ENCODE measurements at places on chromosomes 4 and X.

DNA sequence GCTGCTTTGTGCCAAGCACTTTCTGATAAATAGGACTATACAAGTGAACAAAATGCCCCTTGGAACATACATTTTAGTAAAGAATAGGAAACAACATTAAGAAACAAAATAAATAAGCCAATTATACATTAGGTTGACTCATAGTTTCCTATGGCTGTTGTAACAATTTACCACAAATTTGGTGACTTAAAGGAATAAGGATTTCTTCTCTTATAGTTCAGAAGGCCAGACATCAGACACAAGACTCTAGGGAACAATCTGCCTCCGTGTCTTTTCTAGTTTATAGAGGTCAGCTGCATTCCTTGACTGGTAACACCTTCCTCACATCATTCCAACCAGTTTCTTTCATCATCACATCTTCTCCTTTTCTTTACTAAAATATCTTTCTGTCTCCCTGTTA lies 235.9 kb upstream of the PCDH18 start:
- no peak for DNase-seq

GRCh38 chr4:163913571-163913970 lies 419.1 kb downstream of the TMA16 start:
- DNase-seq, result no peak

- no peak for DNase-seq
Observed at GRCh38 chr4:84455697-84456096, 43.4 kb downstream of the NKX6-1 start.

DNA sequence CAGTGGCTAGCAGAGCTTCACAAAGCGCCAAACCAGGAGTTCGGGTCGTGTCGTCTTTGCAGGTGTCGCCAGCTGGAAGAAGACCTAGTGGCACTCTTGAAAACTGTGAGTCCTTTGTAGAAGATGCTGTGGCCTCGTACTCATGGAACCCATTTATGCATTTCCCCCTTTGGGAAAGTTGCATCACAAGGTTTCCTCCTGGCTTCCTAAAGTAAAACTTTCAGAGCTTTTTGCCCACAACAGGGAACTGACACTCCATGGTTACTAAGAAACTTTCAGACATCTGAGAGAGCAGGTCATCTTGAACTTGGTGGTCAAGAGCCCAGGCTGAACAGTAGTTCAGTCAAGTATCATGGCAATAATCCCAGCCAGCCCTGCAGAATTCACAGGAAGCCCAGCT lies 15.9 kb upstream of the NOCT start:
- peak; percentile 31 for DNase-seq

DNA sequence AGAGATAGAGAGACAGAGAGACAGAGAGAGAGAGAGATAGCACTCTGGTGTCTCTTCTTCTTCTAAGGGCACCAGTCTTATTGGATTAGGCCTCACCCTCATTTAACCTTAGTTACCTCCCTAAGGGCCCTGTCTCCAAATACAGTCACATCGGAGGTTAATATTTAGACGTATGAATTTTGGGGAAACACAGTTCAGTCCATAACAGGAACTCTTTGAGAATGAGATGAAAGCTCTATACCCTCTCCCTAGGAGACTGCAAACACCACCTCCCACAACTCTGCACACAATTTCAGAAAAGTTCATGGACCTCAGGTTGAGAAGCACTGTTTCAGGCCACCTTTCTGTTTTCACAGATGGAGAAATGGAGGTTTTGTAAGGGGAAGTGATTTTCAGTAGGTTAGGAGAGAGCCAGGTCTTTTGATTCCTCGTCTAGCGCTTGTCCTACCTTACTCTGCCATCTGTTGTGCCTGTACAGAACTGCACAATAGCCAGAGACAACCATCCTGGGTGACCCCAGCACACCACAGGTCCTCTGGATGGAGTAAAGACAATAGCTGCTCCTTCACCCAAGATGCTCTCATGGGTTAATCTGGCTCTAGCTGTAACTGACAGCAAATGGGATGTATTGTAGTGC lies 16.9 kb upstream of the LOC101059915 start:
- no peak for DNase-seq

GRCh38 chr4:54107951-54108748 lies 8.2 kb downstream of the GSX2 start:
- peak; percentile 39 for DNase-seq

GRCh38 chr4:48366611-48367010 lies 25.3 kb downstream of the SLAIN2 start:
- no peak for DNase-seq

- no peak for DNase-seq
Observed at GRCh38 chr4:82712561-82712960, 86.0 kb downstream of the SCD5 start.

DNA sequence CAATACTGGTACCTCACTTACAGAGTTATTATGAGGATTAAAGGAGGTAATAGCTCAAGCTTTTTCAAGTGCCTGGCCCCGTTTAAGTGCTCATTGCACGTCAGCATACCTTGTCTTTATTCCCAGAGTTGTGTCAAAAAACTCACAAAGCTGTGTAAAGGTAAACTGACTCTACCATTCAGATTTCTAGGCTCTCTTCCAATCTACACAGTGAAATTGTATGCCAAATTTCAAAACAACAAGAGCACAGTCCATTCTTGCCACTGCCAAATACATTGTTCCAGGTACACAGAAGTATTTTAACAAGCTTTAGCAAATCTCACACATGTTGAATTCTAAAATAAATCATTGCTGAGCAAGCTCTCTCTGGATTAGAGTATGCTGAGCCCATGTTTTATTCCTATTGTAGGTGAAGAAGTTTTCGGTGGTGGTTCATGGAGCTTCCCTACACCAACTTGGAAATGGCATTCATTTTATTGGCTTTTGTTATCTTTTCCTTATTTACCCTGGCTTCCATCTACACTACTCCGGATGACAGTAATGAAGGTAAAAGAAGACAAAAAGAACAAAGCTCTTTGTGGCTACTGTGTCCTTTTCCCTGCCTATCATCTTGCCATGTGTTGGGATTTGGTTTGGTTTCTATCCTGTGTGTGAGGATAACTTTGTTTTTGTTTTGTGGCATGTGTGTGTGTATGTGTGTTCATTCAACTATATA lies 16.2 kb downstream of the SMIM31 start:
- no peak for DNase-seq

- DNase-seq, result no peak
Observed at GRCh38 chr4:84378356-84378755, 120.7 kb downstream of the NKX6-1 start.

DNA sequence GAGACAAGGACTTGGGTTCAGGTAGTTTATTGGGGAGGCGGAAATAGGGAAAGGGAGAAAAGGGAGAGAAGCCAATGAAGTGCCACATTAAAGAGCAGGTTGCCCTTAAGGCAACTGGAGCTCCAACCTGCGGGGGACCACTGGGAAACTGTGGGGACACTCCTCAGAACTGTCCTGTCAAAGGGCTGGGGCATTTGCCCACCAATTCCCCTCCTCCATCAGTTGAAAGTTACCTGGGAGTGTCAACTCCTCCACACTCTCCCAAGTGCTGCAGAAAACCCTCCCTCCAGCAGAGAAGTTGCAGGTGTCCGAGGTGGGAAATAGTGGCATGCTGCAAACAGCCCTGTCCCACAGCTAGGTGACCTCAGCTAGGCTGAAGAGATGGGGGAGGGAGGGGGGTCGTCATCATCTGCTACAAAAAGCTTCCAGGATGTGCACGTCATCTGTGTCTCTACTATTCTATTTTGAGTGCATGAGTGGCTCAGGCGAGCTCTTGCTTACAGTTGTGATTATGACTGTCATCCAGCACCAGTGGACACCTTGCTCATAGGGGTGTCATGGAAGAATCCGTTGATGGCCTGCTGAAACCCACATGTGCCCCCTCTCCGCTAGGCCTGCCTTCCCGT lies 41.5 kb upstream of the XPNPEP2 start:
- no peak for DNase-seq

DNA sequence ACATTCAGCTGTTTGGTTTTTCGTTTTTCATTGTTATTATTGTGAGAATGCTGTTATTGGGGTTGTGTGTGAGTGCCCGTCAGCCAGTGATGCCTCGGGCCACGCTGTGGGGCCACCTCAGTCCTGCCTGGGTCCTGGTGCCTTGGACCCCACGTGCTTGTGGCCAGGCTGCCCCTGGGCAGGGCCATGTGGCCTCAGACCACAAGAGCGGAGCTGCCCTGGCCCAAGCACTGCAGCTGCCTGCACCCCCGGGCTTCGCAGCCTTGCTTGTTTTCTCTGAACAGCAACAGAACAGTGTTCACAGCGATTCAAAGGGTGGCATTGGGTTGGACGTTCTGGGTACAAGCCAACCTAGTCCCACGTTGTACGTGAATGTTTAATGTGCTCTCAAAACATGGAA lies 56.9 kb downstream of the CPLX1 start:
- DNase-seq, result no peak

- no peak for DNase-seq
Observed at GRCh38 chr4:78553529-78554060, 2.0 kb downstream of the ANXA3 start.

DNA sequence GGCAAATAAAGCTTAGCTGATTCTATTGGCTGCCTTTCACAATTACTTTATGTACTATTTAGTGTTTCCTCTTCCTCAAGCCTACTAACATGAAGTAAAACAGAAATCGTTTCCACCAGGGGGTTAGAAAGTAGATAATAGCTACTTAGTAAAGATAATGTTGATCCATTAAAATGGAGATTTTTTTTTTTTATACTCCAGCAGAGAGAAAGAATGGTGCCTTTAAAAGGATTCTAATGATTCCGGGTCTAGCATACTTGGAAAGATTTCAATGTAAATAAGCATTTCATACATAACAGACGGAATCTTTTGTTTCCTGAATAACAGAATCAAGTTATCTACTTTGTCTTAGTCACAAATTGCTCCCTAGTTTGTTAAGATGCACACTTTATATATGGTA lies 37.1 kb downstream of the GK start:
- DNase-seq, result no peak

GRCh38 chr4:94892051-94892450 lies 134.3 kb downstream of the BMPR1B start:
- no peak for DNase-seq

GRCh38 chr4:152808670-152809069 lies 28.9 kb downstream of the ARFIP1 start:
- no peak for DNase-seq

All from inflammatory macrophage (primary cell).